ENCODE measurements at places on chromosomes 3 and 15.

- no peak for DNase-seq
Observed at GRCh38 chr15:57505949-57506391, 85.7 kb upstream of the MYZAP start.

GRCh38 chr3:173703771-173704170, 306.2 kb downstream of the NLGN1 start:
- no peak for DNase-seq

DNA sequence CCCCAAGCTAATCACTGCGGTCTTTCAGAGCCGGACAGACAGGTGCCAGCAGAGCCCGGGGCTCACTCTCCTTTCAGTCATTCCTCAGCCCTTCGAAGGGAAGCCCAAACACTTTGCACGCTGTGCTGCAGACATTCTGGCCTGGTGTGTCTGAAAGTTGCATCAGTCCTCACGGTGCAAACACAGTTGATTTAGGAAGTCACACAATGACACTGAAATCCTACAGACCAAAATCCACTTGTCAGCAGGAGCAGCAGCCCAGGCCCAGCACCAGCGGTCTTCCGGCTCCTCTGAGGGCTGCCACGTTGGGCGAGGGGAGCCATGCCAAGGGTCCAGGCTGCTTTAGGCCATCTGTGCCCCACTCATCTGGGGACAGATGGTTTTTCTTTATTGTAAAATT, 61.6 kb downstream of the RGMA start:
- no peak for DNase-seq

DNA sequence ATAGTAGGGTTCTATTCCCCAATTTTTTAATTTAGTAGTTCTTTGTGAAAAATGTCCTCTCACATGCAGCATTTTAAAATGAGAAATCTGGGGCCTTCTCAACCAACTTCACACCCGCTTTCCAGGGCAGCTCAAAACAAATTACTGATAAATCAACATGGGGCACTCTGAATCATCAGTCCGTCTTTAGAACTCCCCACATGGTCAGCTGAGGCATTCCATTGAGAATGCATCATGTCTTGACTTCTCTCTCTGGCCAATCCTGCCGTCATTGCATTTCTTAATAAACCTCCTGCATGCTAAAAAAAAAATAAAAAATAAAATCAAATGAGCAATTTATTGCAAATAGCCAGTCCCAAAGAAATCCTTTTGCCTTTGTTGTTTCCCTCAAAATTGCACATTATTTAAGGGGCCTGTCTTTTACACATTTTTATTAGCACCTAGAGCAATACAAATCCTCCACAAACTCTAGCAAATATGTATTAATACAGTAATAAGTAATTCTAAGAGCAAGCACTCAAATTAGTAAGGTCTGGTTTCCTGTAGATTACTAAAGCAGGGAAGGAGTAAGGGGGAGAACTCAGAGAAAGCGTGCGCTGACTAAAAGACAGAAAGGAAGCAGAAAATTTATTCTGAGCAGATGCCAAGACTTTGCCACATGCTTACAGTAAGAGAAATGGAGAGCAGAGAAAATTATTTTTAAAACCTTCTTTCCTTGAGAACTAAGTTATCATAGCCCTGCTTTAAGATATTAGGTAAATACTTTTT, 175.7 kb downstream of the TNIK start:
- DNase-seq = no peak

- no peak for DNase-seq
Observed at GRCh38 chr3:97656638-97657037, 107.9 kb upstream of the ARL6 start.

- DNase-seq = no peak
Observed at GRCh38 chr3:163391407-163392181, 1686.7 kb downstream of the SI start.

DNA sequence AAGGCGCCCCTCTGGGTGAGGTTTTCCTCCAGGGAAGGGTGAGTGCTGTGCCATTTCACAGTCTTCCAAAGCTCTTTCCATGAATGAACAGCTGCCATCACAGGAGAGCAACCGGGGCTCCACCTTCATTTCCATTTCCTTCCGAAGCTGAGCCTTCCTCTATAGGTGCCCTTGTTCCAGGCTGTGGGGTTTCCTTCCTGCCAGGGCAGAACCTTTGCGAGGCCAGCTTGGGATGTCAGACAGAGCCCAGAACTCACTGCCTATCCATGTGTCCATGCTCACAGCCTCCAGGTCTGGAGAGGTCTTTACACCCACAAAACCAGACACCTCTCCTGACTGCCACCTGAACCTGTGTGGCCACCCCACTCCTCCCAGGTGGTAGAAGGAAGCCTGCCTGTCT, 49.2 kb downstream of the SLCO2A1 start:
- DNase-seq = no peak
